ENCODE measurements at places on chromosomes 2 and 18.

DNA sequence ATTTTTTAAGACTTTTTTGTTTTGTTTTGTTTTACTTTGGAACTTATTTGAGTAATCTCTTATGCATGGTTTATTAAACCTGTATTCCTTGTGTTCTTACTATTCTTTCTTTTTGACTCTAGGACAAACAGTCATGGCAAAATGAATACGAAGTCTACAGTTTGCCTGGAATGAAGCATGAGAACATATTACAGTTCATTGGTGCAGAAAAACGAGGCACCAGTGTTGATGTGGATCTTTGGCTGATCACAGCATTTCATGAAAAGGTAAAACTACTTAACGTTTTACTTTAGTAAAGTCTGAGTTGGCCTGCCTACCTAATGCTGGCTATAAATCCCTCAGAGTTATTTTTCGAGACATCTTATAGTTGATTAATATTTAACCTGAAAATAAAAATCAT is 72.3 kb downstream of the ACVR2A start:
- no peak for DNase-seq

- no peak for DNase-seq
Measured at GRCh38 chr2:85789271-85789670, 35.5 kb downstream of the ATOH8 start.

DNA sequence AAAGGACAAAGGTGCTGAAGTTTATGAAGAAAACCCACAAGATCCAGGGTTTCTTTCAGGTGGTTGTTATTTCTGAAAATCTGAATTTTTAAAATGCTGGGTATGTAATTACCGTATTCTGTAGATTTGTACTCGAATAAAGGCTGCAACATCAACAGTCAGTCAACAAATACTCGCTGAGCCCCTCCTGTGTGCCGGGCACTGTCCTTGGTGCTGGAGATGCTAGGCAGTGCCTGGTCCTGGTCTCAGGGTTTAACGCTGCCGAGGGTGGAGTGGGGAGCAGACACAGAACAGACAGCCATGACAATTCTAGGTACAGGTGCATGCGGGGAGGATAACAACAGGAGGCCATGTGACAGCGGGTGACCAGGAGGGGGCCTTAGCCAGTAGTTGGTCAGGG is 27.2 kb upstream of the PDIA6 start:
- no peak for DNase-seq

DNA sequence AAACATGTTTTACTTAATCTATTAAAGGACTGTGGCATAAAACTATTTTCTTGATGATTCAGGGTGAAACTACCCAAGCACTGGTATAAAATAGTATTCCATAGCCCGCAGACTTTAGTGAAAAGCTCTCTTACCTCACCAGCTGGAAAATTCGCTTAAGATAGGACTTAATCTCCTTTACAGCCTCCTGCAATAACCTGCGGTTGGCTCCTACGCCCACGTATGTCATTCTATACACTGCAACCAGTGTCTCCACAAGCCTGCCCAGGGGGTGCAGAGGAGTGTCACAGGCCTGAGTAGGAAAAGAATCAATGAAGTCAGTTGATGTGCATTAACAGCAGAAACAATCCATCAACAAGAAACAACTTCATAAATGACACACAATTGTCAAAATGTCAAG is 11.3 kb upstream of the MPP4 start:
- DNase-seq, result no peak

DNA sequence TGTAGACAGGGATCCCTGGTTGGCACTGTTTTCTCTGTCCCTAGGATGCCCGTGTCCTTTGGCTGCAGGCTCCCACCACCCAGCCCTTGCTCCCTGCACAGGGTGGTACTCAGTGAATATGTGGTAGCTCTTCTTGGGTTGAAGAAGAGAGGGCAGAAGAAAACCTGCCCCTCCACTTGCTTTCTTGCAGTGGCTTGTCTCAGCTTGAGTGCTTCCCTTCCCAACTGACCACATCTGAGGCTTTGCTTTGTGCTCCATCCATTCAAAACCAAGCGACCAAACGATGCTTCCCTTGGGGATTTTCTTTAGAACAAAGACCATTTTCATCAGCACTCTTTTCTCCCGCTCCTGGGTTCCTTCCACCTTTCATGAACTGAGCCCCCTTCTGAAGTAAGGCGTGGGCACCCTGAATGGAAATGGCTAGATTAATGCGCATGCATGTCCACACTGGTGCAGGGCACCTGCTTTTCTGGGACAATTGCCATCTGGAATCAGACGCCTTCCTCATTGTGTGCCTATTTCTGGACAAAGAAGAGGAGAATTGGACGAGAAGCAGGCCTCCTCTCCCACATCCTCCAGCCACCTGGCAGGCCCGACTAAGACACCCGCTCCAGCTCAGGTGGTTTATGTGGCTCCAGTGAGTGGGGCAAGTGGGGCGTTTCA is 59.1 kb downstream of the ARL4C start:
- DNase-seq, result no peak

GRCh38 chr18:59788791-59789106 is 91.5 kb upstream of the CCBE1 start:
- DNase-seq, result no peak

DNA sequence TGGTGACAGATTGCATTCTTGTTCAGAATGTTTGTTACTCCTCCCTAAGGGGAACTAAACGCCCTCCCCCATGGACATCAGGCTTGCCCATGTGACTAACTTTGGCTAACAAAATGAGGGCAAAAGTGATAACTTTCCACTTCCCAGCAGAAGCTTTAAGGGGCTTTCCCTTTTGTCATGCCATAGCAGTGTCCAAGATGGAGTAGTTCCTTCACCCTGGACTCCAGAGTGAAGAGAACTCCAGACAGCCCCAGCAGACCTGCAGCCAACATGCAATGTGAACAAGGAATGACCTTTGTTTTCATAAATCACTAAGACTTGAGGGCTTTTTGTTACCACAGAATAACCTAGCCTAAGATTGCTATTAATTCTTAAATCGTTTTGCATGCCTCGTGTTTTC is 163.5 kb downstream of the ZEB2 start:
- DNase-seq, result no peak

DNA sequence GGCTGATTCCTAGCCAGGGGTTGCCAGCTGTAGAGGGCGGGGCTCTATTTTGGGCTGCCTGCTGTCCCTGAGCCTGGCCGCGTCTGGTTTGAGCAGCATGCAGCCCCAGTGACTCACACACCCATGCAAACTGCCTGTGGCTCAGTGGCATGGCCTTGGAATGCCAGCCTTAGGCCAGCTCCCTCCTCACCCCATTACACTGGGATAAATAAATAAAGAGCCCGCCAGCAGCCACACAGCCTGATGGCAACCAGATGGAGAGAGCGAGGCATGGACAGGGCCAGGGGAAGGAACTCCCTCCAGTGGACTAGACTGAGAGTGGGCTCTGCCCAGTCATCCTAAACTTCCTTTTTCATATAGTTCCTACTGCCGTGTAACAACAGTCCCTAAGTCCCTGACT is 18.3 kb downstream of the NHEJ1 start:
- no peak for DNase-seq

DNA sequence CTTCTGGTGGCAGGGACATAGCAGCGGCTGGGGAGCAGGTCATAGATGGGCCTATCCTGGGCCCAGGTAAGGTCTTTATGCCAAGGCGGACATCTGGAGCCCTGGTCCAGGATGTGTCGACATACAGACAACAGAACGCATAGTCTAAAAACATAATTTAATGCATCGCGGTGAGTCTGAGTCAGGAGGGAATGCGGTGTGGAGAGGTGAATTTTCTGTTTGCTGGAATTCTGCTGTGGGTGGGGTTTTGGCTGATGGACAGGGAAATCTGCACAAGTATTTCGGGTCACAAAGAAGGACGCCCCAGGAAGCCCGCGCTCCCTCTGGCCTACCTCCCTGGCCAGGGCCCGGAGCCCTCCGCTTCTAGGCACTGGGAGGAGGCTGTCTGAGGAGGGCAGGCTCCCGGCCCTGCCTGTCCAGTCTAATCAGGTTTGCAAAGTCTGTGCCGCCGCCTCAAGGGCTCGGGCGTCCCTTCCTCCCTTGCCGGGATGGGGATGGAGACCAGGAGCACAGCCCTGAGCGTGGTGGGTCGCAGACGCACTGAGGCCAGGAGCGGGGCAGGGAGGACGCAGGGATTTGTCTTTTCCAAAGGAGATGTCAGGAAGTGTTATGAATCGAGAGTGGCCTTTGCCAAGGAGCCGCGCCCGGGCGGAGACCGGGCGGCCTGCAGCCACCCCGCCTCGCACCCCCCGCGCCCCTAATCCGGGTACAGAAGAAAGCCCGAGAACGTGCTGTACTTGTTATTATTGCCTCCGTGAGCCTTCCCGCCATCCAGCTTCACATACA is 2.3 kb downstream of the C1QL2 start:
- DNase-seq, result peak; percentile 35

DNA sequence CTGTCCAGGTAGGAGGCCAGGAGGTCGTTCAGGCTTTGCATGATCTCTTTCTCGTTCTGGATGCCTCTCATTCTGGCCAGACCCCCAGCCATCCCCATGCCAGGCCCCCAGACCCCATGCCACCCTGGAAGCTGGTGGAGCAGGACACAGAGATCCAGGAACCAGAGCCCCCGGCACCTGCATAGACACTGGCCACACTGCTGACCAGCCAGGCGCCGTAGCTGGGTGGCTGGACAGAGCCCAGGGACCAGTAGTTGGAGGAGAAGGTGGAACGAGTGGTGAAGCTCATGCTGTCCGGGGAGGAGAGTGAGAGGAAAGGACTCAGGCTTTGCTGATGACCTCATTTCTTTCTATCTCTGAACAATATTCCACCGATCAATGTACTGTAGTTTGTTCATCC is 35.5 kb downstream of the SLC4A5 start:
- DNase-seq, result no peak

DNA sequence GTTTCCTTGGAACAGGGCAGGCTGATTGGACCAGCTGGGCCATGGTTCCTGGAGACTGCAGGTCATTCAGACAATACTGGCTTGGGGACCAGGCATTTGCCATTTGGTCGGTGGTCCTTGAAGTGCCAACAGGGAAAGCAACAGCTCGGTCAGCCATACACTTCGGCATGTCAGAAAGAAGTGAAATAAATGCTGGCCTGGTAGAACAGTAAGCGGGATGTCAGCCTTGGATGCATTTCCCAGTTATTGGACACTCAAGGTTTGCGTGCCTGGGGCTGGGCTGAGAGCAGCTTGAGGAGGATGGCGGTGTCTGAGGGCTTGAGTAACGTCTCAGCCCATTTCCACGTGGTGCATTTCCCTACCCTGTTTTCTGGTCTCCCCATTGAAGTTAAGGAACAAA is 75.4 kb downstream of the NCK2 start:
- no peak for DNase-seq

- peak; percentile 47 for DNase-seq
Measured at GRCh38 chr2:100427627-100428258, 10.3 kb upstream of the CHST10 start.

DNA sequence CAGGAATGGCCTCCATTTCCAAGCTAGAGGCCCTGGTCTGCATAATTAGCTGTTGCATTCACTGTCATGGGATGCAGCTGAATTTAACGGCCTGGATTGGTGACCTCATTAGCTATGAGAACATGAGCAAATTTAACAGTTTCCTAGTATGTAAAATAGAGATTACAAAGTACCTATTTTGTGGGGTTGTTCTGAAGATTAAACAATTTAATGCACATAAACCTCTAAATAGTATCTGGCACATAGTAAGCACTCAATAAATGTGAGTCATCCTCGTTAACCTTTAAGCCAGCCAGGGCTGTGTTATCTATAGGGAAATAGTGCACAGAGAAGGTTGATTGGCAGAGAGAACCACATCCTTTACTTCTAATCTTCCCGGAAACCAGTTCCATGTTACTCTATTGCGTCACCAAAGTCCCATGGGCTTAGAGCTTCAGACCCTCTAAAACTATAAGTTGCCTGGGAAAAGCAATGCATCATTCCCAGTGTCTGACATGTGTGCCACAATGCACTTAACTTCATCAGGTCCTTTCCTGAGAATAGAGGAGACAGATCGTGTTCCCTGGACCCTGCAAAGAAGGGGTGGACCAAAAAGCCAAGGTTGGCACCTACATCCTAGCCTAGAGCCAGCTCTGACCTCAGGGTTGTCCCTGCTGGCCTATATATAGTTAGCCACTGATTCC is 196.5 kb downstream of the LNPK start:
- no peak for DNase-seq

DNA sequence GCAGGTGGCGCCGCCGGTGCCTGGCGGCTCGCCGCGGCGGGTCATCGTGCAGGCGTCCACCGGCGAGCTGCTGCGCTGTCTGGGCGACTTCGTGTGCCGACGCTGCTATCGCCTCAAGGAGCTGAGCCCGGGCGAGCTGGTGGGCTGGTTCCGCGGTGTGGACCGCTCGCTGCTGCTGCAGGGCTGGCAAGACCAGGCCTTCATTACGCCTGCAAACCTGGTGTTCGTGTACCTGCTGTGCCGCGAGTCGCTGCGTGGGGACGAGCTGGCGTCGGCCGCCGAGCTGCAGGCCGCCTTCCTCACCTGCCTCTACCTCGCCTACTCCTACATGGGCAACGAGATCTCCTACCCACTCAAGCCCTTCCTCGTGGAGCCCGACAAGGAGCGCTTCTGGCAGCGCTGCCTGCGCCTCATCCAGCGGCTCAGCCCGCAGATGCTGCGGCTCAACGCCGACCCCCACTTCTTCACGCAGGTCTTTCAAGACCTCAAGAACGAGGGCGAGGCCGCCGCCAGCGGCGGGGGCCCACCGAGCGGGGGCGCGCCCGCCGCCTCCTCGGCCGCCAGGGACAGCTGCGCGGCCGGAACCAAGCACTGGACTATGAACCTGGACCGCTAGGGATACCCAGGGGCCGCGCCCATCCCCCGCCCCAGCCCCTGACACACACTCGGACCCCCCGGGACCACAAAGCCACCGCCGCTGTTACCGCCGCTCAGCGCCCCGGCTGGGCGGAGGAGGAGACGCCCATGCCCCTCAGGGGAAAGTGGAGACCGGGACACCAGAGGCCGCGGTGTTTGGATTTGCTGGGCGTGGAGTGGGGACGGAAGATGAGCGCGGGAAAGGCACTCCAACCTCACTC is 1.1 kb downstream of the CDK5R2 start:
- DNase-seq, result peak; percentile 76

- DNase-seq, result no peak
Measured at GRCh38 chr2:109533823-109534222, 79.9 kb downstream of the SEPTIN10 start.

DNA sequence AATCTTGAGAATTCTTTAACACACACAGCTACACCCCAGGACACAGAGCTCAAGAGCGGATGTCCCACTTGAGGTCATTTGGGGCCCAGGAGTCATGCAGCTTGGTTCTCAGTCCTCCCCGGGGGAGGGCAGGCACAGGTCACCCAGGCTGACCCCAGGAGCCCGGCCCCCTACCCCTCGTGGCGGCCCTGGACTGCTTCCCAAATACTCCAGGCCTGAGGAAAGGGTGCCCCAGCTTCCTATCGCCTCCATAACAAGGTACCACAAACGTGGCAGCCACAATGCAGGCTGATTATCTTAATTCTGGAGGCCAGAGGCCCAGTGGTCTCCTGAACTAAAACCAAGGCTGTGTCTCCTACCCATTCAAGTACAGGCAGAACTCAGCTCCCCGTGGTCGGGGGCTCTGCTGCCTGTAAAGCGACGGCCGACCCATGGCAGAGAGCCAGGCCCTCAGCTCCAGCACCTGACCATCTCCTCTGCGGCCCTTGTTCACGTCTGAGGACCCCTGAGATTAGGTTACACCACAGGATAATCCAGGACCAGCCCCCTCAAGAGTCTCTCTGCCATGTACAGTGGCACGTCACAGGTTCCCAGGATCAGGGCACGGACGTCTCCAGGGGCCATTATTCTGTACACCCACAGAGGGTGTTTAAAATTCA is 10.5 kb downstream of the SLC66A2 start:
- DNase-seq, result no peak

- DNase-seq, result no peak
Measured at GRCh38 chr18:48781988-48782363, 168.8 kb downstream of the SMAD7 start.

Data from retina (tissue), 1 donor.